ENCODE measurements at places on chromosomes 6 and 20.
A peak's percentile ranks its signal among the peaks of the same experiment; 100 is the strongest.

GRCh38 chr6:80469977-80470376 is 363.5 kb downstream of the BCKDHB start:
- no peak for DNase-seq

DNA sequence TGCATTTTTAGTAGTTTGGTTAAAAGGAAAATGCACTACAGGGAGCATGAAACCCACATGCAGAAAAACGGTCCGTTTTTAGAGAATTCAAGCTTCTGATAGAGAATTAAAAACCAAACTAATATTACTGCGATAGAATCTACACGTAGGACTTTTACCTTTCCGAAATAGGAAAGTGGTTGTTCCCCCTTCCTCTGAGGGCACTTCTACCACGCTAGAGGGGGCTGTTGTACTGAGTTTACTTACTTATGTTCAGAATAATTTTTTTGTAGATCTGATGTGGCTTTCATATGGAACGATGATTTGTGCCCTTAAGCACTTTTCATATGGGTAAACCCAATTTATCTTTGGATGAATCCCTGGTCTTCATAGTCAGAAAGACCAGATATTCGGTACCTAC is 264.3 kb upstream of the PLN start:
- DNase-seq: peak; percentile 20

DNA sequence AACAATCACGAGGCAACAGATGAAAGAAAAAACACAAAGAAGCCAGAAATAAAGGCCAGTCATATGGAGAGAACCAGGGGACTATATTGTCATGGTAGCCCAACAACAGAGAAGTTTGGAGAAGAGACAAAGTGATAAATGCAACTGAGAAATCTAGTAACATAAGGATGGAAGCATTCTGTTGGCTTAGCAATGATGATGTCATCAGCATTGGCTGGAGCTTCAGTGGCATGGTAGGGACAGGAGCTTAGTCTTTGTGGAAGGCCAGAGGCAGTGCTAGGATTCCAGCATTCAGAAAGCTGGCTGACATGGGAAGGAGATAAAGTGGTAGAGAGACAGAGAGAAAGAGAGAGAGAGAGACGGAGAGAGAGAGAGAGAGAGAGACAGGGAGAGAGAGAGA is 276.4 kb downstream of the TRDN start:
- no peak for DNase-seq

DNA sequence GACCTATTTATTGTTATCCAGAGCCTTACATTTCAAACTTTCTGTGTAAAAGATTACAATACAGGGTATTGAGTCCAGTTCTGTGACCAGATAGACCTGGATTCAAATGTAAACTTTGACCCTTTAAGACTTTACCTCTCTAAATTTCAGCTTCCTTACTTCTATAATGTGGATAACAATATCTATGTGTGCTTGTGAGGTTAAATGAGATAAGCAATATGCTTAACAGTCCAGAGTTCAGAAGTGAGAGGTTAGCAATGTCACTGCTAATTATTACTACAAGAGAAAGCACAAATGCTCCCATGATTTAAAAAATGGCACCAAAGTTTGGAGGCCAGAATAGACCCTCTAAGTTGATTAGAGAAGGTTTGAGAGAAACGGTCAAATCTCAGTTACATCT is 27.5 kb downstream of the EPB41L2 start:
- no peak for DNase-seq

DNA sequence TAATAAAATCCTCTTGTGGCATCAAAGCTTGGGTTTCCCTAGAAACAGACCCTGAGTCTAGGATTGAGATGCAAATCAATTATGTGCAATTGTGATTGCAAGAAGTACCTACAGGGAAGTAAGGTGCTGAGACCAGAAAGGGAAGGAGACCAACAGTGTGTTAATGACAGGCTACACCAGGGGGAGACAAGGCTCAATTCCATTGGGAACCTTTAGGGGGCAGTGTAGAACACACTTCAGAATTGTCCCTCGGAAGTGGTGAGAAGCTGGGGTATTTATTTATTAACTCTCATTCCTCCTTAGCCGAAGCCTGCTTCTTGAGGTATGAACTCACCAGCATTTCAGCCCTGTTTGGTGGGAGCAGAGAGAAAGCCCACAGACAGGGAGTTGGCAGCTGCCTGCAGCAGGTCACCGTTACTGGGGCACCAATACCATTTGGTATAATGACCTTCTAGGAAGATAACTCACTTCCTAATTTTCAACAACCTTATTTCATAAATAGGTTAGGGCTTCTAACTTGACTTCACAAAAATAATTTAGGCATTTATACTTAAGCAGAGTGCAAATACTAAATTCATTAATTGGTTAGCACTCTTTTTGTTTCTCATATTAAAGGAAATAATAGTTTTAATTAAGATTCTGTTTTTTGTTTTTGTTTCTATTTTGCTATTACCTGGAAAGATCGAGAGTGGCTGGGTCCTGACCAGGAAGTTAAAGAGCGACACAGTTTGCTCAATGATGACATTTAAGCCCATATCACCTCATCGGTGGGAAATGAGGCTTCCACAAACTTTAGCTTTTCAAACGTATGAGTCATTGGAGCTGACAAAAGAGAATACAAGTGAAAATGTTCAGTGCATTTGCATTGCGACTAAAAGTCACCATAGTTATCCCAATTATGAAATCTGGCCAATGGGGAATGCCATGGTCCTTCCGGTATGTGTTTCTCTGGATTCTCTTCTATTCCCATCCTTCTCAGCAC is 94.8 kb downstream of the BTBD3 start:
- DNase-seq: peak; percentile 64

DNA sequence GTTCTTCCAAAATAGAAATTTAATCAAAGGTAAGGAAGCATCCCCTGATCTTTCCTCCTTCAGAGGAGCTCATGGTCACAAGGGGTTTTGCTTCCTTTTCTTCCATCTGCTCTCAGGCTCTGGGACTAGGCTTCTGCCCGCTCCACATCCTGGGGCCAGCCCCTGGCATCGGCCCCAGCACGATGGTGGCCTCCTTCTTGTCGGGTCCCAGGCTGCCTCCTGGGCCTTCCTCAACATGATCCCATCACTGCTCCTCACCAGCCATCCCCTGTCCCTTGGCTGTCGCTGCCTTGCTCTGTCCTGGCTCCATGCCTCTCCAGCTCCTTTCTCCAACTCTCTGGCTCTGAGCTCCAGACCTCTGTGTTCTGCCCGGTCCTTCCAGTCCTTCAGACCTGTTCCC is 4.1 kb downstream of the PHACTR3 start:
- DNase-seq: no peak

- no peak for DNase-seq
These were observed 48.9 kb downstream of the EDN1 start for GRCh38 chr6:12339022-12339421.

- no peak for DNase-seq
These were observed 181.1 kb upstream of the SUPT3H start for GRCh38 chr6:45558858-45559257.

DNA sequence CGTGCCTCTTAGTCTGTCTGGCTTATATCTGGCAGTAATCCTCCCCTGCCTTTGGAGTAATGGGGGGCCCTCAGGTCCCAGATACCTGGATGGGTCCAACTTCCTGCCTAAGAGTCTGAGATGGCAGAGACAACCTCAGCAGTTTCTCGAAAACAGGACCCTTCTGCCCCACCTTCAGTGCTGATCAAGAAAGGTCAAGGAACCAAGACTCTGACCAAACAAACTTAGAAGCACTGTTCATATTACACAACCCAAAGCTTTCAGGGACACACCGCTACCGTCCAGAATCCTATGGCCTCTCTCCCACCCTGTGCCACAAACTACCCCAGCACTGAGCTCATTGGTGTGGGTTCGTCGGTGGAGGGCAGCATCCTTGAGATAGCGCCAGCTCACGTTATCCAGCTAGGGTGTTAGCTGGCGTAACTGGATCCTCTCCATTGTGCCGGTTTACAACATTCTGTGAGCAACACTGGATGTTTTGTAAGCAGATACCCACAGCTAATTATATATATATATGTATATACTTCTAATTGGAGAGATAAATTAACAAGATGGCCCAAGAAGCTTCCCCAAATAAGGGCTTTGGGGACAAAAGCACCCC is 7.6 kb upstream of the TMC2 start:
- no peak for DNase-seq

DNA sequence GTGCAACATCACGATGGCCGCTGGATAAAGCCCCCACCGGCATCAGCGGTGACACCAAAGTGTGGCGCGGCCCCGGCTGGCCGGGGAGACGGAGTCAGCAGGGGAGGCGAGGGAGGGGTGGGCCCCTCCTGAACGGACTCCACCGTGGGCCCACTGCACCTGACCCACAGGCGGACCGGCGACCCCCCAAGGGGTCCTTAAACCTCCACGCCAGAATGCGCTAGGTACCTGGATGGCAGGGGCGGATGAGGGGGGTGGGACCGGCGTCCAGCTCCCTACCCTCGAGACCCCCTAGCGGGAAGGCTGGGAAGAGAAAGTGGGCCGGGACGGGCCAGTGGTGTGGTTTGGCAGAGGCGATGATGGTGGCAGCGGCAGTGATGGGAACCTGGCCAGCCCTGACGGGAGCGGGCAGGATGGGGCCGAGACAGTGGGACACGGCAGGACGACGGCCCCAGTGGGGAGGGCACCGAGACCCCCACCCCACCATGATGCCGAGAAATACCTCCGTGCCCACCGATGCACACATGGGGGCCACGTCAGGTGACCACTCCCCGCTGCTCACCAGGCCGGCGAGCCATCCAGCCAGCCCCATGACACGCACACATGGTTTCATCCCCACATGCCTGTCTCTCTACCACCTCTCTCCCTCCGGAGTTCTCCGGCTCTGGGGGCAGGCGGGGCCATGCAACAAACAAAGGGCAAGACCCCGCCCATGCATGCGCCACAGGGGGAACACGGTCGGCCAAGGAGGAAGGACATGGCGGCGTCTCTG is 771.9 kb upstream of the DEFB115 start:
- DNase-seq: no peak

DNA sequence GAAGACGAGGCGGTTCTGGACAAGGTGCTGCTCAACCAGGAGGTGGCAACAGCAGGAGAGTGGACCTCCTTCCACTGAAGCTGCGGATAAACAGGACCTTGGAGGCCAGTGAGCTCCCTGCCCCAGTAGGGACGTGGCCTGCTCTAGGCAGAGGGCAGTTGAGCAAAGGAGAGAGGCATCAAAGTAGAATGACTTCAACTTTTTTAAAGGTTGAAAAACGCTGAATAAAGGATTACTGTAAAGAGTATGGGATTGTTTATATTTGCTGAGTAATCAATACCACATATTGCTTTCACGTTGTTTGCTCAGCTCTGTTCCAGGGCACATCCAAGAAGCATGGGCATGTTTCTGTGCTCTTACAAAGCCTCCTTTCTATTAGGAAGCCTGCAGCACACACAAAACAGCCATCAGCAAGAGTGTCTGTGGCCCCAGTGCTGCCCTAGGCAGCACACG is 48.1 kb downstream of the ERMARD start:
- DNase-seq: no peak

GRCh38 chr6:119060255-119060907 is 18.1 kb downstream of the FAM184A start:
- DNase-seq: no peak

- DNase-seq: no peak
These were observed 78.4 kb upstream of the TBC1D7 start for GRCh38 chr6:13406781-13407180.

GRCh38 chr20:62376112-62377063 is 9.3 kb upstream of the LAMA5 start:
- no peak for DNase-seq

GRCh38 chr20:49479785-49480184 is 2.7 kb downstream of the KCNB1 start:
- DNase-seq: no peak

- no peak for DNase-seq
These were observed 56.8 kb downstream of the MYH7B start for GRCh38 chr20:35012227-35013069.

DNA sequence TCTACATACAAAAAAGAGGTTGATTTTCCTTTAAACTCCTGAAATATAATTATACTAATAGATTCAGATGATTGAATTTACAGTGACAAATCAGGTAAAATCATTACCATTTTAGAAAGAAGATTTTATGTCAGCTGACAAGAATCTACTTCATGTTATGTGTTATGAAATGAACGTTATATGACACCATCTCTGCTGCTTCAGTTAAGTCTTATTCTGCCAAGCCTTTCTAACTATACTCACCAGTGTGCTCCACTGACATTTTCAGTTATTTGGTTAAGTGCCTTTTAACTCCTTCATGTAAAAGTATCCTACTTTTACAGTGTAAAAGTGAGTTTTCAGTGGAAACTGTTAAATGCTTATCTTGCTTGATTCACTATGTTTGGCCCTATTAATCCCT is 80.4 kb downstream of the RWDD2A start:
- no peak for DNase-seq

- no peak for DNase-seq
These were observed 96.5 kb downstream of the HFE start for GRCh38 chr6:26183581-26184366.

DNA sequence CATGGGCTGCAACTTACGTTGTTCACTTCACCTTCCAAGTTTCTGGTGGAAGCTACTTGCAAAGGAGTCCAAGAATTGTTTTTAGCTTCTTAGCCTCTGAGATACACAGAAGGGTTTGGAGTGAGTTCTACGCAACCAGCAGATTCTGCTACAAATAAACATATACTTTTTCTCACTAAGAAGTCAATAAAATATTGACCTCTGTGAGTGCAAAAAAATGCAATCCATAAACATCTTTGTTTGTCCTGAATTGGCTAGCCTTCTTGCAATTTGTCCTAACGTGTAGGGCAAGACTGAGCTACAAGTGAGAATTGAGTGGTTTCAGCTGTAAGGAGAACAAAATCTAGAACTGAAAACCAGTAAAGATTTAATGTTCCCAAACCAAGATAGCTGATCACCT is 26.2 kb upstream of the E2F3 start:
- no peak for DNase-seq

DNA sequence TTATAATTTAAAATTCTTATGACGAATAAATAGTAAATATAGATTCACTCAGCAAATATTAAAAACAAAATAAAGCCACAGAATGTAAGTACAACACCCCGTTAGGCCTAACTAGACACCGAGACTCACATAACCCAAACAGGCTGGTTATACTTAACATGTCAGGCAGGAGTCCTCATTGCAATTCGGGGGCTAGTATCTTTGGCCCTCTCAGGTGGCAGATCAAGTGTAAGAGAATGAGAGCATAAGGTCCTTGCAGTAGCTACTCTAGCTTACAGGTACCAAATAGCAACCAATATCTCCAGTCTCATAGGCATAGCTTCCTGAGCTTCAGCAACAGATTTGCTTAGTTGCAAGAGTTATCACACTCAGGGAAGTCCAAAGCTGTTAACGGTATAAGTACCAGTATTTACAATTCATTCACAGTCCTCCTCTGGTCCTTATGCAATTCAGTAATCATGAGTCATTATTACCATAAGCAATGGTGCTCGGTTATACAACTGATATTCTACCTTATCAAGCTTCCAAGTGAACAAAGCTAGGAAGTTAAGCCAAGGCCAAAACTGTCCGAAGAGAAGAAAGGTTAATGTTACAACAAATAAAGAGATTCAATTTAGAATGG is 20.1 kb downstream of the REV3L start:
- peak; percentile 33 for DNase-seq

GRCh38 chr6:84568971-84569370 is 195.4 kb downstream of the TBX18 start:
- no peak for DNase-seq

GRCh38 chr6:148800536-148800935 is 53.7 kb downstream of the UST start:
- DNase-seq: peak; percentile 45

GRCh38 chr6:22049002-22049401 is 247.8 kb downstream of the PRL start:
- DNase-seq: no peak

All from RWPE1 (cell line).